Ascending aorta (tissue), 2 donors: ENCODE measurements at places on chromosomes 4 and X. TPM values are rescaled to one million over a fixed set of nuclear protein-coding genes. Genes with fewer than 3 reads are reported as not detected.

GRCh38 chr4:185796176-185796575 lies 15.8 kb downstream of the SORBS2 start:
- DNase-seq: no peak

GRCh38 chrX:129614481-129615255 lies 40.1 kb downstream of the APLN start:
- DNase-seq: no peak

DNA sequence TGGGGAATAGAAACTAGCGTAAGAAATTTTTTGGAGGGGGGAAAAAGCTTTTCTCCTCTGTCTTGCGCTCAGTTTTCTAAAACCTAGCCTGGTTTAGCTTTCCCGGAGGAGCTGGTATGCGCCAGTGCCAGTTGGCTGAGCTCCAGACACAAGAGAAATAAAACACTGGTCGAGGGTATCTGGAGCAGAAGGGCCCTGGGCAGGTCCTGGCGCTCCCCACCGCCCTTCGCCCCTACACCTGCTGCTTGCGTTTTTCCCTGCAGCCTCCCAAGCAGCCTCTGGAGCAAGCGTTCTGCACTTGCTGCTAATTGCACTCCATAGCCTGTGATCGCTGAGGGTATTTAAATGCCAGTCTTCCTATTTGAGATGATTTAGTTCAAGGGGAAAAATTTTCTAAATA lies 816 bp downstream of the EREG start:
- DNase-seq: no peak

DNA sequence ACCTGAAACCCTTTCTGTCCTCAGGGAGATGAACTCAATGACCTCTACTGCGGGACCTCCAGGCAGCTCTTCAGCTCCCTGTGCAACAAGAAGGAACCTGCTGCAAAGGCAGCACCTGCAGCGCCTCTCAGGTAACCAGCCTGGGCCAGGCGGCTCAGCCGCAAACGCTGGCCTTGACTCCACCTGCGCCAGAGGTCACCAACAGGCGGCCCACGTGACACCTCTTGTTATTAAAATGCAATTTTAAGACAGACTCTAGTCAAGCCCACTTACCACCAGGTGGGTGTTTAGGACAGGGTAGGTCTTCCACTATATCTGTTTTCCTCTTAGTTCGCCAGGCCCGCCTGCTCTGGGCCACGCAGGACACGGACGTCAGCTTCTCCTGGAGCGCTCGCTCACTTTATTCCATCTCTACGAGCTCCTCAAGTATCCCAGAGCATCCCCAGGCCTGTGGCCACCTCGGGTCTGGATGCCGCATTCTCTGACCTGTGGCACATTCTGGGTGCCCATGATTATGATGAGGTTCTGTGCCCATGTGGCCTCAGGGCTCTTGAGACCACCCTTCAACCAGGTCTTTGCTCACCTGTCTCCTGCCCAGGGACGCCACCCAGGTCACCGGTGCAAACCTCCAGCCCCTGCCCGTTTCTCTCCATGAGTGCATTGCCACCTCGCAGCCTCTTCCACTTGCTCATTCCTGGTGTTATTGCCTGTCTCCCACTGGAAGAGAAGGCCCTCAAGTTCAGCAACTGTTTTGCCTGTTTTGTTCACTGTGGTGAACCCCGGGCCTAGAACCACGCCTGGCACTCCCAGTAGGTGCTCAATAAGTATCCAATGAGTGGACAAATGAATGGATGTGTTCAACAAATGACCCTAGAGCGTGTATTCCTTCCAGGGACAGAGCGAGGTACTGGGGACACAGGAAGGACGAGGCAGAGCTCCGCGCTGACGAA lies 32.8 kb upstream of the JAKMIP1 start:
- DNase-seq: peak; percentile 60

The MTNR1A gene
- total RNA-seq: not detected

GRCh38 chr4:174218127-174218790 lies 65.2 kb downstream of the FBXO8 start:
- no peak for DNase-seq

DNA sequence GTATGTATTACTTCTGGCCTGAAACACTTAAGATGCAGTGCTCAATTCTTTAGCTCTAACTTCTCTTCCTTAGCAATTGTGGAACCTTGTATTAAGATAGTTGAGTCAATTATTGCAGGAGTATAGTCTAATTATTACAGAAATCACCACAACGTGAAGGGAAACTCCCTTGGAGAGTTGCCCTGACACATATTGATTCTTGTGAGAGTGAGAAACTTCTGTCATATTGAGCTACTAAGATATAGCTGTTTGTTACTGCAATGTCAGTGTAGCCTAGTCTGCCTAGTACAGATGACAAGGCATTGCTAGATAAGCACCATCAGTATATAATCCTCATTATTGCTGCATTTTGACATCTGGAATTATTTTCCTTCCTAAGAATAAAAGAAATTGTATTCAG lies 82.7 kb upstream of the TEX13C start:
- no peak for DNase-seq

The SERTM2 gene
- total RNA-seq: not detected

GRCh38 chr4:31657859-31658570 lies 937.8 kb downstream of the PCDH7 start:
- DNase-seq: no peak
